HFF-Myc (cell line): ENCODE measurements at places on chromosomes 16 and 17.

DNA sequence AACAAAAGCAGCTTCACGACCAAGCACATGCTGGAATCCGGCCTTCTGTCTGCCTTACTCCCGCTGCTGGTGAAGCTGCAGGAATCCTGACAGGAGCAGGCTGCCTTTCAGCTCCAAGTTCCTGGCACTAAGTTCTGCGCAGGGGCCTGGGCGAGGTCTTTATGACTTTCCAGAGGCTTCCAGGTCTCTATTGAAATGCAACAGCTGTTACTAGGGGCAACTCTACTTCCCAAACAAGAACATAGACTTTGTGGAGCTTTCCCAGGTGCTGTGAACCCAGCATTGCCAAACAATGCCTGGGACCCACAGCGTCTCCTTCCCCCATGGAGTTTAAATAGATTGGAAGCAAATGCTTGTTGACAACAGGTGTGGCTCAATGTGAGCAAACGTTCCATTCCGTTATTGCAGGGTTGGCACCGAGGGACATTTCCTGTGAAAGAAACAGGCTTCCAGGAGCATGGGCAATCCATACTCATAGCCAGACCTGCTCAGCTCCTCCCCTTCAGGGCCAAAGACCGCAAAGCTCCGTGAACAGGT lies 156.0 kb downstream of the CDH13 start:
- no peak for DNase-seq

DNA sequence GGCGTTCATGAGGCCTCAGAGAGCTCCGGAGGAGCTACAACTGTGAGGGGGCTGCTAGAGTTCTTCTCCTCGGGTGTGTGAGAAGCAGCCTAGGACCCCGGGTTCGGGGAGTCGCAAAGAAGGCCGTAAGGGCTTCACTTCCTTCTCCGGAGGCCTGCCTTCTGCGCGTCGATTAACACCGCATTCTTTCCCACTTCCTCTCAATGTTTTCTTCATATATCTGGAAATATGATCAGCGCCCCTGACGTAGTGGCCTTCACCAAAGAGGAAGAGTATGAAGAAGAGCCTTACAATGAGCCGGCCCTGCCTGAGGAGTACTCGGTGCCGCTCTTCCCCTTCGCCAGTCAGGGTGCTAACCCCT lies 449 bp downstream of the SMCR8 start:
- no peak for DNase-seq

GRCh38 chr17:79966681-79967080 lies 69.0 kb downstream of the TBC1D16 start:
- no peak for DNase-seq

GRCh38 chr16:87603684-87604633 lies 1.7 kb downstream of the JPH3 start:
- DNase-seq: no peak

GRCh38 chr16:72126429-72126765 lies 32.8 kb downstream of the DHX38 start:
- DNase-seq: no peak

- no peak for DNase-seq
These were observed 44.2 kb downstream of the WDR45B start for GRCh38 chr17:82603981-82604448.

DNA sequence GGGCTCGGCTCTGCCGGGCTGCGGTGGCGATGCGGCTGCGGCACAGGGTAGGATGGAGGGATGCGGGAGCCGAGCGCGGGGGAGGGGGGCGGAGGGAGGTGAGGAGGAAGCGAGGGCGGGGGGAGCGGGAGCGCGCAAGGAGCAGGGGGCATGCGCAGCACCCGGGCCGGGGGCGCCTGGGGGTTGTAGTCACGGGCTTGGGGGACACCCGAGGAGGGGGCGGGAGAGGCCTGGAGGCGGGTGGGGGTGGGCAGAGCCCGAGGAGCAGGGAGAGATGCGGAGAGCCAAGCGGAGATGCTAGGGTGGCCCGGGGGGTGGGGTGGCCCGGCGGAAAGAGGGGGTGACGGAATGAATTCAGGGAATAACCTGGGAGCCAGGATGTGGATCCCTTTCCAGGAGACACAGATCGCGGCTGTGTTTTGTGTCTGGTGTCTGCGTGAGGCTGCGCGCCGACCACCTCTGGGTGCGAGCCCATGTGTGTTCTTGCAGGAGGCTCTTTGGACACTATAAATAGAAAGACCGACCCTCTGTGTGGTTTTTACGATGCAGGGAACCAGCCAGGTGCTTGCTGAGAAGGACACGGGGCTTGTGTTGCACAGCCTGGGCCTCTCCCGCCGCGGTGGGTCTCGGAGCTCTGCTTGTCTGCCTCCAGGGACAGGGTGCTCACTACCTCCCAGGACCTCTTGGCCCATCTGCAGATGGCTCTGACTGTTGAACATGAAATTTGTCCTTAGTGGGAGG lies at the start of gene STX1B:
STX1B (minus strand) TSS at position 54 of the 741 bp plus-strand sequence. CDS start 242 bp downstream, outside the sequence.
- DNase-seq: no peak

DNA sequence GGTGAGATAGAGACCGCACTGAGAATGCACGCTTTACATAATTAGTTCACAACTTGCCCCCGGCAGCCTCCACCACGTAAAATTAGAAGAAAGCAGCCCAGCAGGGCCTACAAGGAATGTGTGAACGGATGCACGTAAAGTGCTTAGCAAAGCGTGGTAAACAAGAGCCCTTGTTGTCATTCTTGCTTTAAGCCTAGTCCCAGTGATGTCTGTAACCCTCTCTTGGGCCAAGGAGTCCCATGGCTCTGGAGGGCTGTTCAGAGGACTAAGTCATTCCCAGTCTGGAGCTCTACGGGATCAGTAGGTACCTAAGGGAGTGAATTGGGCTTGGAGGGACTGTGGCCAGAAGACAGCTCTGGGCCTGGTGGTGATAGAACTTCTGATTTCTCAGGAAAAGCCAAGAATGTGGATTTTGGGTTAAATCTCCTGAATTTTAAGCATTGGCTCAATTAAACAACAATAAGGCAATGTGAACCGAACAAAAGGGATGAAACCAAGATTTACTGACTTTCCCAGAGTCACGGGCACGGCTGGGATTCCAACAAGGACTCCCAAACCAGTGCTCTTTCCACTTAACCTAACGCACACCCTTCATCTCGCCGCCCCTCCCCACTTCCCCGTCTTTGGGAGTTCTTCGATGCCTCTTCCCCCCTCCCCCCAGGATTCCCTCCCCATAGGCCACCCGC lies 775 bp upstream of the CHP2 start:
- DNase-seq: no peak
